ENCODE measurements at places on chromosomes 12 and 14.

- no peak for DNase-seq
These were observed 262.4 kb upstream of the HMGA2 start for GRCh38 chr12:65561798-65562382.

DNA sequence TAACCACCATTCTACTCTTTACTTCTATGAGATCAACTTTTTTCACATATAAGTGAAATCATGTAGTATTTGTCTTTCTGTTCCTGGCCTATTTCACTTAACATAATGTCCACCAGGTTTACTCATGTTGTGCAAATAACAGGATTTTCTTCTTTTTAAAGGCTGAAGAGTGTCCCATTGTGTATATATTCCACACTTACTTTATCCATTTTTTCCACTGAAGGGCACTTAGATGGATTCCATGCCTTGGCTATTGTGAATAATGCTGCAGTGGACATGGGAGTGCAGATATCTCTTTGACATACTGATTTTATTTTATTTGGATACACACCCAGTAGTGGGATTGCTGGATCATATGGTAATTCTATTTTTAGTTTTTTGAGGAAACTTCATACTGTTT is 181.1 kb upstream of the HMGA2 start:
- DNase-seq = no peak

GRCh38 chr12:124774462-124775167 is 89.0 kb downstream of the SCARB1 start:
- peak; percentile 81 for DNase-seq

GRCh38 chr12:80268924-80269749 is 169.8 kb downstream of the OTOGL start:
- no peak for DNase-seq

- peak; percentile 86 for DNase-seq
These were observed 4.8 kb upstream of the AMN start for GRCh38 chr14:102917469-102918211.

Measured in activated CD8-positive, alpha-beta memory T cell treated with anti-CD3 and anti-CD28 coated beads, Interleukin-2, amount 50 U/mL, for 48 hours (primary cell).